Kidney epithelial cell (primary cell): ENCODE measurements at places on chromosomes 2 and 18. TPM values are rescaled to one million over a fixed set of nuclear protein-coding genes. Genes with fewer than 3 reads are reported as not detected.

DNA sequence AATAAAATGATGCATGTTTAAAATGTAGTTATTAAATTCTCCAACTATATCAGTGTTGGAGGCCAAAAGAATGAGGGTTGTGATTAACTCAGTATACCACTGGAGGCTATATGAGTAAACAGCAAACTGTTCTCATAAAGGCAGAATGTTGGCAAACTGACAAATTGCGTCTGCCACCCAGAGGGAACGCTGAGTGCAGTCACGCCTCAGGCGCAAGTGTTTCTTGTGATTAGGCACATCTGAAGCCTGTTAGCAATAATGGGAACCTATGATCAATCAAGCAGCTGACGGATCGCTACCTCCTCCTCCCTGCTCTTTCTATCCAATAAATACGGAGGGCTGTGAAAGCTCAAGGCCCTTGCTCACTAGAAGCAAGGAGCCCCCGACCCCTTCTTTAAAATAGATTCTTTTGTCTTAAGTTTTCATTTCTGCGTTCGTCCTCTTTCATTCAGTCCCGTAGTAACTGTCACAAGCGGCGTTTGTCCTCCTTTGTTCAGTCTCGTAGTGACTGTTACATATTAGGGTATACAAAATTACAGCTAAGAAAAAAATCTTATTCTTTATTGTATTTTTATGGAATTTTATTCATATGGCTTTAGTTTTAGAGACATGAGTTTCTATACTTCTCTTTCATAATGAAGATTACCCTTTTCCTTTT, 16.3 kb upstream of the RMND5A start:
- no peak for DNase-seq

GCG gene
- not detected in 2 replicates for total RNA-seq

UCN gene
- 1.6 and 1.7 TPM in 2 replicates for total RNA-seq

- peak; percentile 42 for DNase-seq
Observed at GRCh38 chr18:45255197-45255890, 359.9 kb upstream of the SLC14A2 start.

- DNase-seq: no peak
Observed at GRCh38 chr2:221641181-221641871, 69.2 kb upstream of the EPHA4 start.

LYPD6B gene
- total RNA-seq: 1.2 and 5.3 TPM in 2 replicates

POTEJ gene
- not detected in 2 replicates for total RNA-seq

- no peak for DNase-seq
Observed at GRCh38 chr2:62409442-62409841, 96.6 kb downstream of the TMEM17 start.

AFF3 gene
- 13.9 and 16.0 TPM in 2 replicates for total RNA-seq

GRCh38 chr2:239278361-239278760, 122.5 kb downstream of the HDAC4 start:
- DNase-seq: no peak

FBLN7 gene
- 0.14 and 1.0 TPM in 2 replicates for total RNA-seq

- no peak for DNase-seq
Observed at GRCh38 chr2:9401646-9402371, 21.5 kb downstream of the ITGB1BP1 start.

DNA sequence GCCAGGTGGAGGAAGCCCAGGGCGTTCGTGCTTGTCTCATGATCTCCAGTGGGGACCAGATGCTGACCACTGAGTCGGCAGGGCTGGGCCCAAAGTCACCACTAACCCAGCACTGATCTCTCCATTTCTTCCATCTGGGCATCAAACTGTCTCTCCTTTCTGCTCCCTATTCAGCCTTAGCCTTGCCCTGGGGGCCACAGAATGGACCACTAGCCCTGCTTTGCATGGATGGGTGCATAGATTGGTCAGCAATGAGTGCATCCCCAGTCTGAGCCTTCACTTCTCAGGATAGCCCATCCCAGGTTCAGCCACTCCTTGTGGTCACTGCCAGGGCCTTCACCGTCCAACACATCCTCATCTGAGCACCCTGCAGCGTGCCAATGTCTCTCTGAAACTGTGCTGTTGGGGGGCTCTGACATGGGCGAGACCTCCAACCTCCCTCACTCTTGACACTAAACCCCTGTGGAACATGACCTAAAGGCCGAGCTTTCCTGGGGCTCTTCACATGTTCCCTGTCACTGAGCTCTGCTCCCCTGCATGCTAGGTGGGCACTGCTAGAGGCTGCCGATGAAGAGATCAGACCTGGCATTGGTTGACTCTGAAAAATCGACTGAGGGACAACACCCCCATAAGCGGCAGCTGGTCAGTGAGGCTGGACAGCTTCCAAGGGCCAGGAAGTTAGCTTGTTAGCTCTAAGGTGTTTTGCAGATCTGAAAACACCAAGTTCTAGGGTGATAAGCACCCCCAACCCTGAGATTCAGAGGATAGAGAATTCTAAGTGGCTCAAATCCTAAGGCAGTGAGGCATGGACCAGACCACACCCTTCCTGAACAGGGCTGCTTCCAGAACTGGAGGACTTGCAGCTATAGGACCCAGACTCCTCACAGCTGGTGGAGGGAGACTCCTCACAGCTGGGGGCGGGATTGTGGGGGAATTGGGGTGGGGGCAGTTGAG, 61.7 kb downstream of the HS1BP3 start:
- DNase-seq: no peak

DNA sequence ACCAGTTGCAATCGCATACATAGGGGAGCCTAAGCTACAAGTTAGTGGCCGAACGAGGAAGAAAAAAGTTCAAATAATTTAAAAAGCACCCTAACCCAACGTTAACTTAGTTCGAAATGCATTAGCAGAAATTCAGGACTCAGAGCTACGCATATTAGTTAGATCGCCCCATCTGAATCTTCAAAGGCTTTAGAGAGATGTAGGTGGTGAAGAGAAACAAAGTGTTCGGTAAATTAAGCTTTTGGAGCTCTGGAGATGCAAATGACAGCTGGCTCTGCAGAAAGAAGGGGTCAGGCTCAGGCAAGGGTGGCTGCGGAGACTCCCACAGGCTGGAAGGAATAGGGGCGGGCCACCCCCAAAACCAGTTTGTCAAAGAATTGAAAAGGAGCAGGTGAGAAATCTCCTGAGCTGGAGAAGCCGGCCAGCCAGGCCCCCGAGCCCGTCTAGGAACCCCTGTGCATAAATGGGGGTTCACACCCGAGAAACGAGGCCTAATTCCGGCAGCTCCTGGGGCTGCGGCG, 621 bp downstream of the TXNL1 start:
- no peak for DNase-seq

DNA sequence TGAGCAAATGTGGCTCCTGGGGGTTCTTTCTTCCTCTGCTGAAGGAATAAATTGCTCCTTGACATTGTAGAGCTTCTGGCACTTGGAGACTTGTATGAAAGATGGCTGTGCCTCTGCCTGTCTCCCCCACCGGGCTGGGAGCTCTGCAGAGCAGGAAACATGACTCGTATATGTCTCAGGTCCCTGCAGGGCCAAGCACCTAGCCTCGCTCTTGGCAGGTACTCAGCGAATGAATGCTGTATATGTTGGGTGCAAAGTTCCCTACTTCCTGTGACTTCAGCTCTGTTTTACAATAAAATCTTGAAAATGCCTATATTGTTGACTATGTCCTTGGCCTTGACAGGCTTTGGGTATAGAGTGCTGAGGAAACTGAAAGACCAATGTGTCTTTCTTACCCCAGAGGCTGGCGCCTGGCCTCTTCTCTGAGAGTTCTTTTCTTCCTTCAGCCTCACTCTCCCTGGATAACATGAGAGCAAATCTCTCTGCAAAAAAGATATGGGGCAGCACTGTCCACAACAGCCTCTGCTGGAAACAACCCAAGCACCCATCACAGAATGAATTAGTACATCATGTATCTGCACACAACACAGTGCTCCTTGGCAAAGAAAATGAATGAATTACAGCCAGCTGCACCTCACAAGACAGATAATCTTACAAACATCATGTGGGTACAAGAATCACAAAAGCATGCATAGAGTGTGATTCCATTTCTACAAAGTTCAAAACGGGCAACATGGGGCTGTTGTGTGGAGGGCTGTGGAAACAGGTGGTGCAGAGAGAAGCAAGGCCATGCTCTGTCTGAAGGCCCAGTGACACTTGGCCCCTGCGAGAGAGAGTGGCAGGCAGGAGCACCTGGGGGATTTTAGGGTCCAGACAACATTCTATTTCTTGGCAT, 6.6 kb downstream of the IL1RN start:
- no peak for DNase-seq

GRCh38 chr18:63317982-63318888, 1.3 kb downstream of the BCL2 start:
- no peak for DNase-seq

LONRF2 gene
- total RNA-seq: 3.3 and 4.1 TPM in 2 replicates

- DNase-seq: no peak
Observed at GRCh38 chr2:120439637-120440384, 93.9 kb downstream of the INHBB start.

- DNase-seq: no peak
Observed at GRCh38 chr2:129055824-129056223, 737.2 kb upstream of the HS6ST1 start.

DNA sequence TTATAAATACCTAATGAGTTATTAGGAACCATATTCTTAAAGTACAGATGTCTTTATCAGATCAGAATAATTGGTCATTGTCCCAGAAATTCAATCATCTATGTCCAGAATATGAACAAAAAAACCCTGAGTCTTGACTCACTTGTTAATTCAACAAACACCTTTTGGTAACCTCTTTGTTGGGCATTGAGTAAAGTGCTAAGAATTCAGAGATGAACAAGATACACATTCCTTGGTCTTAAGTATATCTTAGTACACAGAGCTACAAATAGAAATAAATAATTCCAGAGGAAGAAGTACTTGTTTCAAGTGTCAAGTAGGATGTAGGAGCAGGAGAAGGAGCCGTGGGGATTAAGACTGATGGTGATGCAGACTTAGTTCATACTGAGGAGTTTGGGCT, 798.1 kb downstream of the CPS1 start:
- no peak for DNase-seq

TET3 gene
- 11.0 and 13.7 TPM in 2 replicates for total RNA-seq

DNA sequence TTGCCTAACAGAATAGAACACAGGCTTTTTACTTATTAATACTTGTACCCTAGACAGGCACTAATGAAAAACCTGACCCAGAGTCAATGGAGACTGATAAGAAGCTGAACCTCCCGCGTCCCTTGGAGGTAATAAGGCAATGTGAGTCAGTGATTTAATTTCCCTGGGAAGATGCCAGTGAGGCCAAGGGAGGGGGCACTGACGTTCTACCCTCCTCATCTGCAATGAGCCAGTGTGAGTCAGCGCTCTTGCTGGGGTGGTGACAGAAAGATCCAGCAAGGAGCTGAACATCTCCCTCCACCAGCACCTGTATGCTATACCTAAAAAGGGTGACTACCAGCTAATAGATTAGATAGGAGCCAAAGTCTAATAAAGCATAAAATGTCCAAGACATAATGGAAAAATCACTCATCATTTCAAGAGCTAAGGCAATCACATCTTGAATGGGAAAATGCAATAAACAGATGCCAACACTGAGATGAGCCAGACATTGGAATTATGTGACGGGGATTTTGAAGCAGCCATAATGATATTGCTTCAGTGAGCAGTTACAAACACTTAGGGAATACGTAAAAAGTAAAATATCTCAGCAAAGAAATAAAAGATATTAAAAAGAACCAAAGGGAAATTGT, 116.9 kb downstream of the TPGS2 start:
- peak; percentile 82 for DNase-seq

GRCh38 chr2:12717191-12718014, 667 bp downstream of the TRIB2 start:
- DNase-seq: no peak

- no peak for DNase-seq
Observed at GRCh38 chr2:10306901-10307463, 4.3 kb downstream of the HPCAL1 start.

DNA sequence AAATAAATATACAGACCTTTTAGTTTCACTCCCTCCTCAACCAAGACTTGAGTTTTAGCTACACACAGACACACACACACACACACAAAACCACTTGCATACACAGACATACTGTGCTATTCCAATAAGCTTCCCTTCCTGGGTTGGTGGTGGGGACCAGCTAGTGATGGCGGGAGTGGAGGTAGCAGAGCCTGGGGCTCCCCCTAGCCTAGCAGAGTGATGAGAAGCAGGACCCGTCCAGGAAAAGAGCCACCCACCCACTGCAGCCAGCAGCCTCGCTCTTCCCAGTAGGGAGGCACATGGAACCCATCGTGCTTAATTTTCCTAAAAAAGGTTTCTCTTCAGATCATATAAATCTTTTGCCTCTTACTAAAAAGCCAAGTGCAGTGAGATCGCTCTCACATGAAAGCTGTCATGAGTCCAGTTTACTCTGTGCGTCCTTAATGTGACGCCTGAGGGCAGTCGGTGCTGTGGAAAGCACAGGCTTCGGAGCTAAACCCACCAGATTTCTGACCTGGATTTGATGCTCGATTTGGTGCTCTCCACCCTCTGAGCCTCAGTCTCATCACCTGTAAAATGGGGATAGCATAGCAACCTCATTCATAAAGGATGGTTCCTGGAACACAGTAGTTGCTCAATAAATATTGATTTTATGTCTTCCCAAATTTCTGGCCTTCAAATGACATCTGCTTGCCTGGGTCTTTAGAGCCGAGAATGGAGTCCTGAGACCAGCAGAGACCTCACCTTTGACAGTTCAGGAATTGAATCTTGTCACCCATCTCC, 60.1 kb upstream of the YWHAQ start:
- DNase-seq: no peak

SCLY gene
- total RNA-seq: 24.9 and 32.1 TPM in 2 replicates

GREB1 gene
- total RNA-seq: 2.8 and 4.8 TPM in 2 replicates

TRAPPC8 gene
- 28.7 and 29.4 TPM in 2 replicates for total RNA-seq

DNA sequence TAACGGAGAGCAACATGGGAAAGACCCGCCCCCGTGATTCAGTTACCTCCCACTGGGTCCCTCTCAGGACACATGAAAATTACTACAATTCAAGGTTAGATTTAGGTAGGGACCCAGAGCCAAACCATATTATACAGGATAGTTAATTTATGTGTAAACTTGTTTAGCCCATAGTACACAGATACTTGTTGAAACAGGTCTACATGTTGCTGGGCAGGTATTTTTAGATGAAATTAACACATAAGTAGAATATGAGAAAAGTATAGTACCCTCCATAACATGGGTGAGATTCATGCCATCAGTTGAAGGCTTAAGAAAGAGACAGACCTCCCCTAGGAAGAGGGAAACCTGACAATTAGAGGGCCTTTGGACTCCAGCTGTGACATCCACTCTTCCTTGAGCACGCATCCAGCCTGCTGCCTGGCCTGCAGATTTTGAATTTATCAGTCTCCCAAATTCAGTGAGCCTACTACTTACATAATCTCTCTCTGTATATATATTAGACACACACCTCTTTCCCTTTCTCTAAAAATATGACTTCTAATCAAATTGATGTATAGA, 463.5 kb upstream of the NETO1 start:
- no peak for DNase-seq

DNA sequence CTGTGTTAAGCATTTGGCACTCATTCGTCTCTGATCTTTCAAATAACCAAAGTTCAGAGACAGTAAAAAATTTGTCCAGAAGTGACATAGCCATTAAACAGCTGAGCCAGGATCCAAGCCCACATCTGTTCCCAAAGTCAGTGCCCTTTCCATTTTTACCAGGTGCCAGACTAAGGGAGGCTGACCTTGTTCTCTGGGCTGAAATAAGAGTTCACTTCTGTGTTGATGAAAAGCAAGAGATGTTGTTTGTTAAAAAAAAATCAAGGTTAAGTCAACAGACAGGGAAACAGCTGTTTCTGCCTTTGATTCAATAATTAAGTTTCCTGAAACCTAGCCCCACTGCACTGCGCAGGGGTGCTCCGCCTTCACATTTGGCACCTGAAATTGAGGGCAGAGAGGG, 117.1 kb downstream of the PRKRA start:
- no peak for DNase-seq
